H7 (cell line): ENCODE measurements at places on chromosomes 5 and 9. TPM values are rescaled to one million over a fixed set of nuclear protein-coding genes. Genes with fewer than 3 reads are reported as not detected.

The GDF9 gene
- 0.22 and 0.24 TPM in 2 replicates for total RNA-seq

The PRR7 gene
- total RNA-seq = 11.4 and 12.1 TPM in 2 replicates

The PTGR1 gene
- 91.2 and 199 TPM in 2 replicates for total RNA-seq

The COL27A1 gene
- total RNA-seq = 10.5 and 10.8 TPM in 2 replicates

The PCDHGA7 gene
- not detected in 2 replicates for total RNA-seq

DNA sequence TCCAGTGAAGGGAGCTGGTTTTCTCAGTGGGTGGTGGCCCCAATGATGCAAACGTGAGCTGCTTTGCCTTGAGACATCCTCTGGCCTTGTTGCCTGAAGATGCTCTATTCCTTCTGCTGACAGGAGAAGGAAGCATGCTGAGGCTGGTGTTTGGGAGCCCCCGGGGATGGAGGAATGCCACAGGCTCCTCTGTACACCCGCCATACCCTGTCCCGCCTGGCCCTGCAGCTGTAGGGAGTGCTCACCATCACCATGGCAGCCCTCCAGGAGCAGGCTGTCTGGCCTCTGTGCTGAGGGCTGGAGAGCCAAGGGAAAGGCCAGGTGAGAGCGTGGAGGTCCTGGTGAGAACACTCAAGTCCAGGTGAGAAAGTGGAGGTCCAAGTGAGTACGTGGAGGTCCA, 134.4 kb downstream of the MRPL36 start:
- DNase-seq = peak; percentile 26

- no peak for DNase-seq
Measured at GRCh38 chr9:87556821-87557220, 59.2 kb downstream of the DAPK1 start.

GRCh38 chr5:34034534-34035327, 8.3 kb downstream of the C1QTNF3 start:
- DNase-seq = no peak

GRCh38 chr9:13823026-13823425, 490.9 kb downstream of the NFIB start:
- no peak for DNase-seq

GRCh38 chr9:111897601-111898137, 1.1 kb downstream of the UGCG start:
- no peak for DNase-seq

- no peak for DNase-seq
Measured at GRCh38 chr9:88684046-88684445, 149.1 kb downstream of the NXNL2 start.

DNA sequence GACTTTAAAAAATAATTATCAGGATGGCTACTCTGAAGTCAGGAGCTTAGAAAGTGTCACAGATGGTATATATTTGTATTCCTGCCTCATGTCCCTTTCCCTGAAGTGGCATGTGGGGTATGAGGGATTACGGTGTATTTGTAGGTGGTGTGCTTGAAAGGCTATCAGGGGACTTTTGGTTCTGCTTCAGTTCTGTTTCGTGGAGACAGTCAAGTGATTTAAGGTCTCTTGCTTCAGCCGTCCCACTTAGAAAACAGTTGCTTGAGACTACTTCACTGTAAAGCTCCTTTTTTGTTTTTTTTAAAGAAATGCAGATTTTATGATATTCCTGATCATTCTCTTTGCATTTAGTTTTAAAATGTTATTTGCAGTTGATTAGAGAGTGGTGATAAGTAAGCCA, 18.3 kb downstream of the PARP8 start:
- DNase-seq = no peak
